CD4-positive, alpha-beta T cell treated with Interleukin-1 beta for 1 hour (primary cell): ENCODE measurements at places on chromosomes 6 and 20.

DNA sequence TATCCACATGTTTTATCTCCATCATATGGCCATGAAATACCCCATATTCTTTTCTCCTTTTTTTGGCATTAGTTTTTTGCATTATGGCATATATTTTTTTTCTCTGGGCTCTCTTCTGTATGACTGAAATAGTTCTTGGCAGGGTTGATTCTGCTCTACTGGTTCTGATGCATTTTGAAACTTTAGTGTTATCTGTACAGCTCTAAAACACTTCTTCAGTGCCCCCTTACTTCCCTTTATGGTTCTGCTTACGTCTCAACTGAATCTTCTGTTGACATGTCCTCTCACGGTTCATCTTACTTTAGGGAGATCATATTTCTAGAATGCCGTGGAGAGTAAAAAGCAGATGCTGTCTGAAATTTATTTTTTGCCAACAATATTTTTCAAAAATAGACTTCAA is 23.2 kb upstream of the TXNDC5 start:
- DNase-seq = no peak

DNA sequence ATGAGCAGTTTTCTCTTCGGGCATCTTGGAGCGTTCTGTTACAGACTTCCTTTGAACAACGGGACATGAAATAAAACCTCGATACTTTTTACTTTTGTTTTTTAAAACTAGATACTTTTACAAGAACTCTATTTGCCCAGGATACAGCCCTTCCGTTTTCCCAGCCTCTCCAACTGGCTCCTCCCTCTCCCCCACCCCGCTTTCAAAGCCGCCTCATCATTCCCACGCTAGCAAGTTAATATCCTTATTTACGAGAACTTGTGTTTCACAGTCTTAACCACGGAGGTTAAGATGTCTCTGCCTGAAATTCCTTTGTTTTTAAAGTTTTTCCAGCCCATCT is 241 bp upstream of the CFAP206 start:
- DNase-seq = no peak

GRCh38 chr20:381581-382290 is 1.2 kb downstream of the TRIB3 start:
- DNase-seq = peak; percentile 82

GRCh38 chr6:9937031-9937763 is 477.7 kb downstream of the TFAP2A start:
- no peak for DNase-seq

DNA sequence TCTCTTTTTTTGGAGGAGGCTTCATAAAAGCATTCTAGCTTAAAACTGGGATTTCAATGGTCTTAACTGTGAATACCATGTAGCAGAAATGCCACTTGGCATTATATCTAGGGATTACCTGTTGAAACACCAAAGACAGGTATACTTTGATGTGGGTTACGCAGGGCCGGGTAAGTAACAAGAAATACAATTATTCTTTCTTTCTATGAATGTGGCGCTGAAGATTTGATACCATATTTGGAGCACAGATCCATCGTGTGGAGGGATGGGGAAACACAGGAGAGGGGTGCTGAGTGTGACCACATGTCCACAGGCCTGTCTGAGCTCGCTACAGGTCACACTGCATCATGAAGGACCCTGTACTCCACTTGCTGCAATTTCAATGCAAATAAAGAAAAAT is 257.8 kb downstream of the GMPR start:
- peak; percentile 32 for DNase-seq

- DNase-seq = no peak
Measured at GRCh38 chr6:167781868-167782267, 44.8 kb upstream of the AFDN start.

- DNase-seq = no peak
Measured at GRCh38 chr6:30091577-30092381, 16.2 kb upstream of the RNF39 start.

- no peak for DNase-seq
Measured at GRCh38 chr6:38012573-38012972, 193.0 kb downstream of the ZFAND3 start.

GRCh38 chr20:881051-881782 is 34.9 kb downstream of the ANGPT4 start:
- DNase-seq = no peak
